Stomach (tissue), 19 donors: ENCODE measurements at places on chromosomes 5 and 9. TPM values are rescaled to one million over a fixed set of nuclear protein-coding genes. Genes with fewer than 3 reads are reported as not detected.

SLC25A2 gene
- 4.8 TPM for total RNA-seq

OTP gene
- total RNA-seq, result not detected

FAM151B gene
- total RNA-seq, result 6.2 TPM

SLC6A3 gene
- not detected for total RNA-seq

CBY3 gene
- total RNA-seq, result not detected

FGFR4 gene
- 4.1 TPM for total RNA-seq

PCDHA3 gene
- 1.2 TPM for total RNA-seq

STARD4 gene
- 42.8 TPM for total RNA-seq

GRCh38 chr9:131539223-131539923 is 6.0 kb upstream of the PRRT1B start:
- no peak for DNase-seq

DNA sequence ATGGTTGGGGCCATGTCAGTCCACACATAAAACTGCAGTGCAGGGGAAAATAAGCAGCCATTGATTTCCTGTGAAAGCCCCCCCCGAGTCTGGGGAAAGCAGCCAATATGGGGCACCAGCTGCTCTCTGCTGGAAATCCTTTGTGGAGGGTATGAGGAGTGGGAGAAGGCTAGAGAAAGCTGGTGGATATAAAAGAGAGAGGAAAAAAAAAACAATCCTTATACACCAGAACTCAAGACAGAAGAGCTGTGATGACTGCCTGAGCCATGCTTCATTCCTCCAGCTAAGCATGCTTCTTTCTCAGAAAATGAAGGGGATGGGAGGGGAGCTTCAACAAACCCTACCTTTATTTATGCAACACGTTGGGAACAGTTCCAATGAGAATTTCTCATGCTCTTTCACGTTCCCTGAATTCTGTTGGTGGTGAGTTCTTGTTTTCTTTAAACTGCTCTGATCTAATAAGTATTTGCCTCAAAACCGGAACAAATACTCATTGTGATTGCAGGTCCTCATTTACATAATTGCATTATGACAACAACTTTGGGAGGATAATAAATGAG is 688.0 kb upstream of the SEMA6A start:
- DNase-seq, result peak; percentile 18

- no peak for DNase-seq
Observed at GRCh38 chr5:6159832-6160430, 218.4 kb downstream of the MED10 start.

- no peak for DNase-seq
Observed at GRCh38 chr9:127829205-127829906, 25.1 kb downstream of the ENG start.

DNA sequence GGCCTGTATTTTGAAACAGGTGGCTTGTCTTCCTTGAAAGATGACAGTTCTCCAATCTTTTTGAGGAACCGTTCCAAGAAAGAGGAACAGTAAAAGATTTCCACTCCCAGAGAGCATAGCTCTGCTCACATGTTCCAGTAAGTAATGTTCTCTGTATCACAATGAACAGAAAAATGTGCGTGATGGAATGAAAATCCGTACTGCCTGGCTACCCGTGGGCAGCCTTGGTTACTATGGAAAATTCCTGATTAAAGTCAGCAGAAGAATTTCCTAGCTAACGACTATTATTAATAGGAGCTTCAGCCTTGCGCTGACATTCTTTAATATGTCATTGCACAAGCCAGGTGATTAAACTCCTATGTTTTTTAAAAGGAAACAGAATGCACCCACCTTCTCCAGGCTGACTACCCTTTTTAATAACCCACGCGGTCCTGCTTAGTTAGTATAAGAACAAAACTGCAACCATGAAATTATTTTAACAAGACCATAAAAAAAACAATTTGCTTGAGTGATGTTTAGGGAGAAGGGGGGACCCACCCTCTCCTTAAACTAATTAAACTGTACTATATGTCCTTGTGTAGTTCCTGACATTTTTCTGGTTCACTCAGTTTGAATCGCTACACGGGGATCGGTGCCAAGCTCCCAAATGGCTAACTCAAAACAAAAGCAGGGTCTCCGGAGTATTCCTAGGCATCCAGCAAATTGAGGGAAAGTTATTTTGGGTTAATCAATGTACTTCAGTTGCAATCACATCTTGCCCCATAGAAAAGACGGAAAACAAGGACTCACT is 54.8 kb upstream of the CPEB4 start:
- no peak for DNase-seq

- DNase-seq, result no peak
Observed at GRCh38 chr9:11828201-11828600, 865.0 kb upstream of the TYRP1 start.

- no peak for DNase-seq
Observed at GRCh38 chr9:132639322-132639721, 30.5 kb downstream of the DDX31 start.

- DNase-seq, result no peak
Observed at GRCh38 chr9:111969061-111969460, 72.4 kb downstream of the UGCG start.

GRCh38 chr9:138112090-138112748 is 234.6 kb downstream of the CACNA1B start:
- no peak for DNase-seq

DNA sequence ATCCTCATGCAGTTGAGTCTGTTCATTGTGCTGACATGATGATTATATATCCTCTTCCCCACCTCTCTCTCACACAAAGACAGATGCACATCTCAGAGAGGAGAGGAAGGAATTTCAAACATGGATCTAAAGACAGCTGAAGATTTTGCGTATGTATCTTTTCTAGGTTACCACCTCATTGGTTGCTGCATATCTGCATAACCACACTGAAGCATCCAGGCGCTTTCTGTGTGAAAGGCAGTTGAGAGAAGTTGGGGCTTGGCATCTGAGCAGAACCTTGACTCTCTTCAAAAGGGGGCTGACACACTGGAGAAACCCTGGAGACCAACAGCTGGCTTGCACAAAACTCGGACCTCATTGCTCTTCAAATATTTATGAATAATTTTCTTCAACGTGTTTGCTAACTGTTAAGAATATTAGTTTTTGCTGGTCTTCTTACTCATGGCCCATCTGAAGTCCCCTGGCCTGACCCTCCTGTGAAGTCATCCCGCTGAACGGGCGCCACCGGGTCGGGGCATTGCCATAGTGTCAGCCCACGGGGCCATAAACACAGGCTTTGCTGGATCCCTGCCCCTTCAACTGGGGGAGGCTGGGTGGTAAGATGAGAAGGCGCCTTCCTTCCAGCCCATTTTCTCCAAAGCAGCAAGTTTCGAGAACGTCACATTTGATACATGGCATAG is 593.2 kb upstream of the CLINT1 start:
- no peak for DNase-seq

DNA sequence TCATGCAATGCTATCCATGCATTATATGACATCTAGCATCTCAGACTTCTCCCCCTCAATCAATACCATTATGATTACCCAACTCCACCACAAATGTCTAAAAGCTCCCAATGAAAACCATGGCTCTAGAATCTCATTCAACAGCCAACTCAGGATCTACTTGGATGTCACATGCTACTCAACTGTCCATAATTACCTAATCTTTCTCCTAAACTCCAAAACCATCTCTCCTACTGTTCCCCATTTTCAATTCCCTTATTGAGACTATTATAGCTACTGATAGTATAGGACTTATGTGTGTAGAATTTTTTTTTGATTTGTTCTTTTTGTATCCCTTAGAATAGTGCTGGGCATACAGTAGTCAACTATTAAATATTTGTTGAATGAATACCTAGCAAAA is 8.2 kb upstream of the STRBP start:
- no peak for DNase-seq

DNA sequence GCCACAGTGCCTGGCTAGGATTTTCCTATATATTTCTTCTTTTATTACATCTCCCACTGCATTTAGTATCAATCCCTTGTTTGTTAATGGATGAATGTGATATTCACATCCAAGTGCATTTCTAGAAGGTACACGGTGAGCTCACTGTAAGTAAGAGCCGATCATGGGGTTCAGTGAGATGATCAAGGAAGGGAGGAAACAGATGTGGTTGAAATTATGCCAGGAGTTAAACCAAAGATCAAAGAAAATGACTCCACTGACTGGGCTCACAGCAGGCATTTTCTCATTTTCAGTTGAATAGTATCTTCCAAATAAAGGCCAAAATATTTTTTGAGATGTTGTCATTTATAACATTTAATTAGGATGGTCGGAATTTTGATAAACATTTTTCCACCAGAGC is 97.8 kb downstream of the CFAP90 start:
- no peak for DNase-seq

DNA sequence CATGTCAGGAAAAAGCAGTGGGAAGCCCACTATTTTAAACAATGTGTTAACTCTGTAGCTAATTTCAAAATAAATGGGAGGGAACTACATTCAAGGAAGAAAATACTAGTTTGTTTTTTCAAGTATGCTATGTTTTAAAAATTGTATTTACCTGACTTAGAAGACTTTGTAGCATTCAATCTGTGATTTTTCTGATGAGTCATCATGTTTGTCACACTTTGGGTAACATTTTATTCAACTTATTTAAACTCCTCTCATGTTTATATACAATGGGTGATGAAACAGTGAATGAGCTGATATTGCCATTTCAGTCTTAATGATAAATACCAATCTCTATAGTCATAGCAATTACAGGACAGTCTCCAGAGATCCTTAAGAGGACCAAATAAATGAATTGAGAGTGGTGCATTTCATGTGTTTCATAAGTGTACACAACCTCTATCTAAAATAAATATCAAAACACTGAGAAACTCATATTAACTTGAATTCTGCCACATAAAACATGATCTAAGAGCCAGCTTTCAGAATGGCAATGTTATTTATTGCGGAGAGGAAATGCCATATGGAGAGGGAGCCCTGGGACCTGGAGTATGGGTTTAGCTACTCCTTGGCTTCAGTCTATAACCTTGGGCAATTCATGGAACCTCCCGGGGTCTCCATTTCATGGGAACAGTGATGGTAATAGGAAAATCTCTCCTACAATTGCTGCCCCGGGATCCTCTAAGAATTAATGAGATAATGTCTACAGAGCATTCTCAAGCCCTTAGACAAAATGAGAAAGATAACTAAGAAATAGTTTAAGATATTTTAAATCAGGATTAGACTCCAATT is 913.9 kb downstream of the TLE4 start:
- no peak for DNase-seq

DNA sequence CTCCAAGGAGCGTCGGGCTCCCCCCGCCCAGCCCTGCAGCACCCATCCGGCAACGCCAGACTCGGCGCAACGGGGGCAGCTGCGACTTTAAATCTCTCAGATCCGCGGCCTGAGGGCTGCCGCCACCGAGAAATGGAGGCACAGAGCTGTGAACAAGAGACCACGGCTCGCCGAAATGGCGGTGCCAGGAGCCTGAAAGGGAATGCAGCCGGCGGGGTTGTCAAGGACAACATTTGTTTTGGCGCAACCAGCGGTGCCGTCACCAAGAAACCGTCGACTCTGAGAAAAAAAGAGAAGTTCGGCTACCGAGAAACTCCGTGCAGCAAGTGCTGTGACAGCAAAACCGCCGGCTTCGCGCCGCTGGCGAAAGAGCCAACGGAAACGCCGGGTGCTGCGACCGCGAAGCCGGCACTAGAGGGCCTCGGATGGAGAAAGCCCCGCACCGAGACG is 2.1 kb upstream of the ANXA2R start:
- peak; percentile 74 for DNase-seq

GRCh38 chr5:143314659-143315058 is 88.8 kb downstream of the NR3C1 start:
- DNase-seq, result no peak

- DNase-seq, result no peak
Observed at GRCh38 chr9:132669319-132669697, 475 bp downstream of the DDX31 start.

- no peak for DNase-seq
Observed at GRCh38 chr5:135951257-135951656, 3.5 kb downstream of the LECT2 start.
